ENCODE measurements at places on chromosomes 5 and 9.

- DNase-seq: no peak
Measured at GRCh38 chr9:111030492-111030891, 7.8 kb downstream of the LPAR1 start.

- no peak for DNase-seq
Measured at GRCh38 chr9:137158625-137159024, 11.2 kb downstream of the LRRC26 start.

DNA sequence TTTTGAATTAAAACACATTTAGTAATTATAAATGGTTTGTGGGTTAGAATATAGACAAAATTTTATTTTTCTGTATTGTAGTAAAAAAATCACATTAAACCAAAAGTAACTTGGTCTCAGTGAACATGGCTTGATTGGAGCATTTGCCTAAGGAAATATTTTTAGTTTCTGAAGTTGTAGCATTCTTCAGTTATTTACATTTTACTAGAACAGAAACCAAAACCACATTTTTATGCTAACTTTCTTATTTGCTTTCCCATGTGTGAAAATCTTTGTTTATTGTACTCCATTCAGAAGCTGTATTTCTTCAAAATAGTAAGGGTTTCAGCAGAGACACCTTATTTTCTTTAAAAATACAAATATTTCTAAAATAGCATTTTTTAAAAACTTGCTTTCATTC is 129.9 kb downstream of the SGCD start:
- DNase-seq: no peak

- no peak for DNase-seq
Measured at GRCh38 chr5:79853676-79854418, 137.2 kb downstream of the MTX3 start.

DNA sequence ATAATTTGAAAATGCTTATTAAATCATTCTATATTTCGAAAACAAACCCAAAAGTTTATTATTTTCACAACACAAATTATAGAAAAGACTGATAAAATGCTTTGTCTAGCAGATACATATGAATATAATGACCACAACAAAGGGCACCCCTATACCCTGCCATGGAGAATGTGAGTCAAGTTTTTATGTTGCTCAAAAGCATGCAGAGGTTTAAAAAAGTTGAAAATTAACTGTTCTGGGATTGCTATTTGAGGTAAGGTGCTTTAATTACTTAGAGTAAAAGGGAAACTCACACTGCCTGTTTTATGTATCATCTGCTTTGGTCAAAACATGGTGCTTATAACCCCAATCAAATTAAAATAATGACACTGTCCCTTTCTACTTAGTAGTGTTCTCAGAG is 41.0 kb downstream of the MLANA start:
- no peak for DNase-seq

DNA sequence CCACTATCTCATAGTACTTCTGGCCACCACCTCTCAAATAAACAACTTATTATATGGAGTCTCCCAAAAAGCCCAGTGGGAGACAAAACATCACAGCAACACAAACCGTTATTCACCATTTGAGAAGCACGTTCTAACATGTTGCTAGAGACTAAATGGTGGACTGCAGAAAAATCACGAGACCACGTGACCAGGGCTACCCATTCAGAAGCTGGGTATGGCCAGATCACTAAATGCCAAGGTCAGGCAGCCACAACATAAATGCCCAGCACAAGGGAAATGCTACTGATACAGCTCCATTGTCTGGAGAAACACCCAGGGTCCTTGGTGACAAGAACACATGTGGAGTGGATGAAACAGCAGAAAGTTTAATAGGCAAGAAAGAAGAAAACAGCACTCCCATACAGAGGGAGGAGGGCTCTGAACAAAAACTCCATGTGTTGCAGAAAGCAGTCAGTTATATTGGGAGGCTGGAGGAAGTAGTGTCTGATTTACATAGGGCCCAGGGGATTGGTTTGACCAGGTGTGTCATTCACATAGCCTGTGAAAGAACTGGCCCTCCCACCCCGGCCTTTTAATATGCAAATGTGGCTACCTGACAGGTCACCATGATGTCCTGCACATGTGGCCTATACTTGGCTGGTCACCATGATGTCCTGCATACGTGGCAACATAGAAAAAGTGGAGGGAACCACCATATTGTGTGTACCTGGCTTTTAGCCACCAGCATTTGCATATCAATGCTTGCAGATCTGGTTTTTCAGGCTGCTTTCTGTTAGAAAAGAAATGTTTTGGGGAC is 97.2 kb downstream of the TRIM36 start:
- DNase-seq: no peak

DNA sequence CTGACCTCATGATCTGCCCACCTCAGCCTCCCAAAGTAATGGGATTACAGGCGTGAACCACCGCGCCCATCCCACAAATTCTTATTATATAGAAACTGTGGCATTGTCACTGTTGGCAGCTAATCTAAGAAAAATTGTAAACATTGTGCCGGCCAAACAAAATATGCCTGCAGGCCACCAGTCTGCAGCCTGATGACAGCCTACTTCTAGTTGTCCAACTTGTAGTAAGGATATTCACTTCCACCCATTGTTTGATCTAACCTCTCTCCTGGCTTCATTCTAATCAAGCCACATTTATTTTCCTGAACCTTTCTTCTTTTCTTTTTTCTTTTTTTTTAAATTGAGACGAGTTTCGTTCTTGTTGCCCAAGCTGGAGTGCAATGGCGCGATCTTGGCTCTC is 13.7 kb upstream of the TMED9 start:
- DNase-seq: no peak

GRCh38 chr5:43274435-43275114 is 38.6 kb downstream of the HMGCS1 start:
- no peak for DNase-seq

DNA sequence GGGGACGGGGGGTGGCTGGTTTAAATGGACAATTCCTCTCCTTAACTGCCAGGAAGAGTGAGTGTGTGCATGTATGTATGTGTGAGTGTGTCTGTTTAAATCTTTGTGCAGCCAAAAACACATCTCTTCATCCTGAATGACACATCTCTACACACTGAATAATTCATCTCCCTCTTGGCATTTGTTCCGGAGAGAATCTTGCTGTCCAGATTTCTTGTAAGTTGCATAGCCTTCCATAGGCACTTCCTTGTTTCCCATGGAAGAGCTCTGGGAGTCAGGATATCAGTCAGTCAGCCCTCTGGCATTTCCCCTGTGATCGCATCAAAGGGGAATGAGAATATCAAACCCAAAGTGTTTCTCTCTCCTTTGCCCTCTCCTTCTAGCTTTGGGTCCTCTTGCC is 74.7 kb downstream of the WWC1 start:
- no peak for DNase-seq

- peak; percentile 35 for DNase-seq
Measured at GRCh38 chr5:74851684-74852353, 14.4 kb downstream of the FAM169A start.

DNA sequence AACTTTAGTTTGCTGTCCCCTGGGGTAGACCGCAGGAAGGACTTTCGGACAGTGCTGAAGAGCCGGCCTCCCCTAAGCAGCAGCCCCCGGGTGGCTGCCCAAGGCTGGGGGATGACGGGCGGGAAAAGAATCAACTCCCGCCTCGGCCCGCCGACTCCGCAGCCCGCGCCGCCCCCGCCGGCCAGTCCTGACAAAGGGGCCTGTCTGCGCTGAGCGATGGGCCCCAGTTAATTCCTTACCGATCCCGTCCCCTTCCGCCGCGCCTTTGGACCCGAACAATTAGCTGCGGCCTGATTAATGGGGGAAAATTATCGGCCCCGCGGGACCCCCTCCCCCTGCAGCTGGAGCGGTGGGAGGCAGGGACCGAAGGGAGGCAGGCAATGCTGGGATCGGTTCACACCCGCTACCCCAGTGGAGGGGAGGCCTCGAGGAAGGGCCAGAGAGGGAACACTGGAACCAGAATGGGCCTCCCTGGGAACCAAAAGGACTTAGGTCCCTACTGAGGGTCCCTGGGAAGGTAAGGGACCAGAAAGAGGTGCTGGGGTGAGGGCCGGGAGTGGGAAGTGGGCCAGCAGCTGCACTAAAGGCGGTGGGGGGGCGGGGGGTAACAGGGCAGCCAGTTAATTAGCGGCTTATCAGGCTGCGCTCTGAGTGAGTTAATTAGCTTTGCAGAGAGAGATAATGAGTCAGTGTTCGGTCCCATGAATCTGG is 4.2 kb downstream of the ARID3C start:
- DNase-seq: no peak

GRCh38 chr5:14250084-14250695 is 107.0 kb downstream of the TRIO start:
- peak; percentile 47 for DNase-seq
